Motor neuron (in vitro differentiated cells): ENCODE measurements at places on chromosomes 1 and 21. TPM values are rescaled to one million over a fixed set of nuclear protein-coding genes. Genes with fewer than 3 reads are reported as not detected.

BEND5 gene
- total RNA-seq: not detected in 2 replicates

DNA sequence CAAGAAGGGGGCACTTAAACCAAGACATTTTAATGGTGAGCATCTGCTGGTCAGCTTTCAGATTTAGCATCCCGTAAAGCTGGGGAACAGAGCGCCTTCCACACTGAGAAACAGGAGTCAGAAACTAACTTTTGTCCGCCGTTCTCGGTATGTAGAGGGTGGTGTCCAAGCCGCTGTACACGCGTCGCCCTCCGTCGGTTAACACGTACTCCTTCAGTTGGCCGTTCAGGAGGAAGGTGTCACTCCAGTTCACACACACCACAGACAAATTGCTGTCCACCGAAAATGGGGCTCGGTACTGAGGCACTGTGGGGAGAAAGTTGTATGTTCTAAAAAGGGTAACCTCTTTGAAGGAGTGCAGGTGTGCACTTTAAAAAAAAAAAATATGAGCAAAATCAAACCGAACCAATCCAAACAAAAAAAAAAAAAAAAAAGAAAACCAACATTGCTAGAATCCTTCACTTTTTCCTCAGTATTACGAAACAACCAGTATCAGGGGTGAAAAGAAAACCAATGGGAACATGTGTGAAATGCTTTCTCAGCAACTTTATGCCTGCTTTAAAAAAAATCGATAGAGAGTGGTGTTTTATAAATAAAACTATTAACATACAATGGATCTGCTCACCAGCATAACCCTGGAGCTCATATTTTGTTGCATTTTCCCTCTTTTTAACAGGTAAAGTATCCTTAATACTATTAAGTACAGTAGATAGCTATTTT, 73.5 kb downstream of the KCTD3 start:
- ATAC-seq: no peak

RGS16 gene
- total RNA-seq: 25.6 and 25.7 TPM in 2 replicates

DNA sequence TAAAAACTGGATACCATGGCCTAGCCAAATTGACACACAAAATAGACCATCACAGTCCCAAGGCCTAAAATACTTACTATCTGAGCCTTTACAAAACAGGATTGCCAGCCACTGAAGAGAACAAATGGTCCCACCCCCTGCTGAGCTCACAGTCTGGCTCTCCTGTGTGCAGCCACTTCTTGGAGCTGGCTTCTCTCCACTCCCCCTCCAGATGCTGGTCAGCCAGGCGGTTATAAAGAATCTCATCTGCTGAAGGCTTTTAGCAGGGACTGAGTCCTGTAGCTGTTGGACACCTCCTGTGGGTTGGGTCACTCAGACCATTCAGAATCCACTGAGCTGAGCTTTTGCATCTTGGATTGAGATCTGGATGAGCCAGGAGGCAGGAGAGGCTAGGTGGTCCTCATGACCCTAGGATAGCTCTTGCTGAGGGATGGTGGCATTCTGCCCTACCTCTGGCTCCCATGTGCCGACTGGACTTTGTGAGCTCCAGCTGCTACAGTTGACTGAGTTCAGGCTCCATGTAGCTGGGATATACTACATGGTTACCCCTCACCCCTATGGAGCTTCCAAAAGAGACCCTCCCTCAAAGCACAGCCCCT, 16.1 kb downstream of the OXCT2 start:
- no peak for ATAC-seq

- ATAC-seq: no peak
Observed at GRCh38 chr21:19771881-19772280, 1226.3 kb upstream of the NCAM2 start.

PLD5 gene
- total RNA-seq: 2.0 and 2.3 TPM in 2 replicates

DNA sequence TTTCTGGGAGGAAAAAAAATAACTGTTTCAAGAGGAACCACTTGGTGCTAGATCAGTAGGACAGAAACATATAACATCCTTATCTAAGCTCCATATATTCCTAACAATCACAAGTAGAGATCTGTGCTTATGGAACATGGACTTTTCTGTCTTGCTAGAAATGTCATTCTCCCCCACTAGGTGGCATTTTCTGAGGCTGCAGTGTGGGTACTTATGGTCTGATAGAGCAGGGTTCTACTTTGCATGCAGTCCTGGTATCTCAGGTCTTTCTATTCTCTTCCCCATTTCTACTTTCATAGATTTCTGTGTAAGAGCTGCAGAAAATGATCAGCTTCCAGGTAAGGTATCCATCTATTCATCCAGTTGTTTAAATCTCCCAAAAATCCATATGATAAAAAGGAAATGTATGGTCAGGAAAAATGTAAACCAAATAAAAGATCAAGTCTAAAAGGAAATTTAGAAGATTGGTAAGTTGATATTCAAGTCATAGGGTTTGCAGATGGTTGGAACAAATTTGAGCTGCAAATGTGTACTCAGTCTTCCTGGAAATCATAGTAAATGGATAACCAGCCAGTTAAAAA, 1.5 kb downstream of the ZNF684 start:
- ATAC-seq: no peak
